ENCODE measurements at places on chromosomes 1 and 21.

GRCh38 chr1:76572229-76572628 lies 295.1 kb upstream of the ST6GALNAC5 start:
- DNase-seq = peak; percentile 82

GRCh38 chr1:229430761-229431283 lies 3.1 kb downstream of the ACTA1 start:
- DNase-seq = no peak

DNA sequence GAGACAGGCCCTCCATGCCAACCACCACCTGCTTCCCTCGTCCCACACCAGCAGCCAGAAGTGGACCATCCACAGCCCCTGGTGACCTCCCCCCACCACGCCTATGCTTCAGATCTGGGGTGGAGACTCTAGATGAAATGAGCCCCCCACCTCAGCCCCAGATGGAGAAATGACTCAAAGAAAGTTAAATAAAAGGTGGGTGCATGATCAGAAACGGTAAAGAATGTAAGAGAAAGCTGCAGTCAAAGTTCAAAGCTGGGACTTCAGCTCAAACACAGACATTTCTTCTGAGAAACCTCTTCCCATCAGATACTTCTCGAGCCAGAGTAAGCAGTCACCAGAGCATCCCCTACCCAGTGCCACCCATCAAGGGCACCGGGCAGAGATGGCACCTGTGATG lies 43.1 kb upstream of the HMGB4 start:
- no peak for DNase-seq

DNA sequence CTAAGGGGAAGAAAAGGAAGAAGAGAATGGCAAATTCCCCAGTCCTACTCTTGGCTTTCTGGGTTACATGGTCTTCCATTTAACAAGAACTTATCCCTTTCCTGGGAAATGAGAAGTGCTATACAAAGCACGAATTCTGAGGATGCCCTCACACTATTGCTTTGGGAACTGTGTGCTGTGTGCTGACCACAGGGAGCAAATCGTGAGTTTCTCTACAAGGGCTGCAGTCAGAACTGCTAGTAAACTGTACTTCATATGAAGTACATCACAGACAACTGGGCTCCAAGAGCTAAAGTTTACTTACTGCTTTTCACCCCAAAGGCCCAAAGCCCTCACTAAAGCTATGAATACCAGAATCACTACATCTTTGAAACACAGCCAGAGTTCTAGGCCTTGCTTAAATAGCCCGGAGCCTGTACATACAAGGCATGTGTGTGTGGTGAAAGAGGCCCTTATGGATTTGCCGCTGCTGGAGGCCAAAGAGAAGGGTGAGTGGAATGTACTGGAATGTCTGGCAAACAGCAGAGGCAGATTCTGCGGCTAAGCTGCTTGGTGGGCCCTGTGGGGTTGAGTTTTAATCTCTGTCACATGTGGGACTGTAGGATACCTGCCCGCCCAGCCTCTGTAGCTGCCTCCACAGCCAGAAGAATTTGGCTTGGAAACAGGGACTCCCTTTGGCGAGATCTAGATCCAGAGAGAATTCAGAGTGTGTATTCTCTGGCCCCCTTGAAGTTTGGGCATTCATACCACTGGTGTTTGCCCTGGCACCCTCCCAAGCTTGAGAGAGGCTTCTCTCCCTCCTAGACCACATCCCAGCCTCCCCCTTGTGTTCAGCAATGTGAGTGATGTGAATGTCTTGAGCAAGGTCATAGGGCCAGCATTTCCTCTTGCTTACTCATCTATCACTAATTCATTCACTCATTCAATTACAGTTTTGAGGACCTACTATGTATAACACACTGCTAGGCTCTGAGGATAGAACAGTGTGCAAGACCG lies 21.9 kb upstream of the TRIM67 start:
- no peak for DNase-seq

DNA sequence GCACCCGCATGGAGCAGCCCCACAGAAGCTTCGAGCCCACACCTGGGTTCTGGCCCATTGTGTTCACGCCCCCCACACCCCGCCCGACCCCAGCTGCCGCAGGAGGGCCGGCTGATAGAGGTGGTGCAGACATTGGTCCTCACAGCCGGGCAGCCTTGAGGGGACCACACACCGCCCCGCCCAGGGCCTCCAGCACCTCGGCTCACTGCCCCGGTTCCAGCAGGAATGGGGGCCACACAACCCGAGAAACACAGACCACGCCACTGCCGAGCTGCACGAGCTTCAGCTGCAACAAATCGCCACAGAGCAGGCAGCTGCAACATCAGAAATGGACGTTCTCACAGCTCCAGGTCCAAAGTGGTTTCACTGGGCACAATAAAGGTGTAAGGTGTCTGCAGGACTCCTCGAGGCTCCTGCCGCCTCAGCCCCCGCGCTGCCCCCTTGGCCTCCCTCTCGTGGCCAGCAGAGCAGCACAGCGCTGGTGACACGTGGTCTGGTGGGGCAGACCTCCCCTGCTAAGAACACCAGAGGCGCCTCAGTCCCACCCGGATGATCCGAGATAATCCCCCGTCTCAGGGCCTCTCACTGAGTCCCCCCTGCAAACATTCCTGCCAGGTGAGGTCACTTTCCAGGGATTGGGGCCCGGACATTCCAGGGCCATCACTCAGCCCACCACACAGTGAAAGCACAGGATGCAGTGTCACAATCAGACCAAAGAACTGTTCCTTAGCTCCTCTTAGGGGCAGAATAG lies 62.3 kb upstream of the ADARB1 start:
- no peak for DNase-seq

GRCh38 chr1:154497026-154497806 lies 4.8 kb upstream of the TDRD10 start:
- no peak for DNase-seq

DNA sequence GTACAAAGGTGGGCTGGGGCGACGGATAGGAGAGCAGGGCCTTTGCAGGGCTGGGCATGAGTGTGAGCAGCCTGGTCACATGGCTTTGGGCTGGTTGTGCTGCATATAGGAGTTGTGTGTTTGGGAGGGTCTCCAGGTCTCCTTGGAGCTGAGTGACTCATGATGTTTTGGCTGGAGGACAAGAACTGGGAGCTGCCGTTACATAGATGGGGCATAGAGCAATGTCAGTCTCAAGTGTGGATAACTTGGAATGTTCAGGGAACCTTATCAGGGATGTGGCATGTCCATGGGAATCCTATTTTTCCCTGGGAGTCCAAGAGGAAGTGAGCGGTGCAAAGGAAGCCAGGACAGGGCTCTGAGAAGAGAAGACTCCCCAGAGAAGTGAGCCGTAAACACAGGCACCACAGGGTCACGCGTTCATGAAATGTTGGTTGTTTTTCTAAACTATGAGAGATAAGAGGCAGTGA lies 136.4 kb upstream of the KCNE2 start:
- DNase-seq = no peak

DNA sequence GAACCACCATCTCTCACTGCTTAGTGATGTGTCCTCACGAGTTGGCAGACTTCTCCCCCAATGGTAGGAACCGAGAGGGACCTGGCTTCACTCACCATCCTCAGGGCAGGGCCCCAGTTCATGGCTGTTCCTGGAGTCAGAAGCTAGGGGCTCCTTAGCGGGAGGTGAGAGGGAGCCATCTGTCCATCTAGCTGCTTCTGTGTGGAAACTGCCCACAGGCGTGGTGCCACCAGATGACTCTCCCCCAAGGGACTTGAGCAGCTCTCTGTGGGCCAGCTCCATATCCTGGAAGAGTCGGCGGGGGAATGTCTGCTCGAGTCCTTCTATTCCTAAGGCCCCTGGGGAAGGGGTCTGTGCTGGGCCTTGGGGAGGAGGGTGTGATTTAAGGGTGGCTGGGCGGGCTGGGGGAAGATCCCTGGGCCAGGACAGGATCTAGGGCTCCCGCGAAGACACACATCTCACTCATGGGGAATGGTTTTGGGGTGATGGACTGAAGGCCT lies 16.3 kb downstream of the LRRC71 start:
- DNase-seq = no peak

GRCh38 chr21:41422546-41423304 lies 3.3 kb upstream of the MX1 start:
- no peak for DNase-seq

DNA sequence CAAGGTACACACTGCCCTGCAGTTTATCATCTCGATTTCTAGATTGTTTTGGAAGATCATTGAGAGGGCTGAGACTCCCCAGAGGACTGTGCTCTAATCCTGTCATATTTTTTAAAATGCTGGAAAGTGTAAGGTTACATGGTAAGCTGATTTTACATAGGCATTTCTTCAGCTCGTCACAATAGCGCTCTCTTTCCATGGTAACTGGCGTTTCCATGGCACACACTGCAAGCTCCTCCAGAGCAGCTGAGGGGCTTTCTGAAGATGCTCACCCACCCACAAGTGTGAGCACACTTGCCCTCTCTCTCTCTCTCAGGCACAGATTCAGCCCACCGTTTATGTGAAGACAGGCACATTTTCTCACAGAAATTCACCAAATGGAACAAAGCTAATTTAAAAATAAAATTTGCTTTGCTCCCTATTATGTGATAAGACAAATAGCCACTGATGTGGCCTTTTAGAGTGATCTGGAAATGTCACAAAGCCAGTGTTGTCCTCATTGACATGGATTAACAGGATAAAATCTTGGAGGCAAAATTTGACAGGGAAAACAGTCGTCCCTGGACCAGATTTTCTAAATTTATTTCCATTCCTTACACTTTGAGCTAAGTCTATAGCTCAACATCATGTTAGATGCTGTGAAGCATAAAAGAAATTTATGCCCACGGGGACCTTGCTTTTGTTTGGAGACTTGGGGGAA lies 421.5 kb downstream of the RWDD3 start:
- DNase-seq = no peak

- no peak for DNase-seq
Measured at GRCh38 chr1:84467298-84467697, 11.8 kb upstream of the RPF1 start.

DNA sequence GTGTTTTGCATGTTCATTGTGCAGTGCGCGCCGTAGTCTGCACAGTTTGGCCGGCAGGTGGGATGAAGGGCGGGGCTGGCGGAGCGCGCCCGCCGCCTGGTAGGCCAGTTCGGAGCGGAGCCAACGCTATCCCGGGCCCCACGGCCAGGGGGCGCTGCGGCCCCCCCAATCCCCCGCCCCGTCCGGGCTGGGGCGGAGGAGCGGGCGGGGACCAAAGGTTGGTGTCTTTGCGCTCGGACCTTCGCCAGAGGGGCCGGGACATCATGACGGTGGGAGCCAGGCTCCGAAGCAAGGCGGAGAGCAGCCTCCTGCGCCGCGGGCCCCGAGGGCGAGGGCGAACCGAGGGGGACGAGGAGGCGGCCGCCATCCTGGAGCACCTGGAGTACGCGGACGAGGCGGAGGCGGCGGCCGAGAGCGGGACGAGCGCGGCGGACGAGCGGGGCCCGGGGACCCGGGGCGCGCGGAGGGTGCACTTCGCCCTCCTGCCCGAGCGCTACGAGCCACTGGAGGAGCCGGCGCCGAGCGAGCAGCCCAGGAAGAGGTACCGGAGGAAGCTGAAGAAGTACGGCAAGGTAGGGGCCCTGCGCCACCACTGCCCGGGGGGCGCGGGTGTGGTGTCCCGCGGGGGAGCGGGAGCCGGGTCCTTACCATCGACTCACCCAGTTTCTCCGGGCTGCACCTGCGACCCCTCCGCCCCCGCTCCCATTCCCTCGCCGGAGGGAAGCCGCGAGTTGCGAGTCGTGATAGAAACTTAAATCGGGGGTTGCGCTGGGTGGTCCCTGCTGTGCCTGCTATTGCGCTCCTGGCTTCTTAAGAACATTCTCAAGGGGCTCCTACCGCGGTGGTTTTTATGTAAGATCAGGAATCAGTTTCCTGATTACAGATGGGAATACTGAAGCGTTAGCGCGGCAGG lies at the start of gene C1orf115:
Gene C1orf115, plus strand, starts transcription at position 224 of the 913 bp plus-strand sequence. Its CDS starts 40 bp downstream, at position 264.
- no peak for DNase-seq

DNA sequence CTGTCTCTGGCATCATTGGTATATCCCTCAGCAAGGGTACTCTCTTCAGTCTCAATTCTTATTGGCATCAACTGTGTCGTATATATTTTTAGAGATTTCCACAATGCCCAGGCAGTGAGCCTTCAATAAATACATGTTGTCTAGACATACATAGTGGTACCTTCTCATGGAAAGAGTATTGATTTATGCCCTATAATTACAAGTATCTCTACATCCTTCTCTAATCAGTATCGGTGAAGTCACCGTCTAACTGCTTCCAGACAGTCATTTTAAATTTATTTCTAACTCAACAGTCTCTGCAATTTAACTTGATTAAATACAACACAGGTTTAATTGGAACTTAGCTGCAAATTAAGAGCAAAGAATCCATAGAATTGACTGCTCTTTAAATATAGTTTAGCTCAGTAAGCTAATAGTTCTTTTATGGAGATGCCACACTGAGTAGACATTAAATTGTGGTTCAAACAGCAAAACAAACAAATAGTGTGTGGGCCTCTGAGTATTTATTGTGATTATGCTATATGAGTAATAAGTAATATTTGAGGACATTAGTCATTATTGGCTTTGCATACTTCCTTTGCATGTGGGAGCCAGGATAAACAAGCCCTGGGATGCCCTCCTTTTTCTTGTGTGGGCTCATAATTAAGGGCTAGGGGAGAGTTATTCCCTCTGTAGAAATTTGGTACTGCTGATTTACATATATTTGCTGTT lies 126.9 kb upstream of the DUSP10 start:
- DNase-seq = peak; percentile 61

DNA sequence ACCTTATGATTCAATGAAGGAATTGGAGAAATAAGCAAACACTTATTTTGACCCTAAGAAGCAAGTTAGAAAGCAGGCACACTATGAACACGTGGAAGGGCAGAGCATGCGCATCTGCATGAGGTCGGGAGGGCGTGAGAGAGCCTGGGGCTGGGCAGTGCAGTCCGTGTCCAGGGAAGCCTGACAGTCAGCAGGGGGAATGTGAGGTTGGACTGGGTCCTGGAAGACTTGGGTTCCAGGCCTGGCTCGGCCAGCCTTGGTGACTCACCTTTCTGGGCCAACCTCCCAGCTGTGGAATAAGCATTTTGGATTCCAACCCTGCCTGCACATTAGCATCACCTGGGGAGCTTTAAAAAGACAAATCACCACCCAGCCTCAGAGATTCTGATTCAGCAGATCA lies 26.6 kb upstream of the LMX1A start:
- no peak for DNase-seq

GRCh38 chr1:117658676-117659075 lies 52.8 kb downstream of the TENT5C start:
- DNase-seq = no peak

DNA sequence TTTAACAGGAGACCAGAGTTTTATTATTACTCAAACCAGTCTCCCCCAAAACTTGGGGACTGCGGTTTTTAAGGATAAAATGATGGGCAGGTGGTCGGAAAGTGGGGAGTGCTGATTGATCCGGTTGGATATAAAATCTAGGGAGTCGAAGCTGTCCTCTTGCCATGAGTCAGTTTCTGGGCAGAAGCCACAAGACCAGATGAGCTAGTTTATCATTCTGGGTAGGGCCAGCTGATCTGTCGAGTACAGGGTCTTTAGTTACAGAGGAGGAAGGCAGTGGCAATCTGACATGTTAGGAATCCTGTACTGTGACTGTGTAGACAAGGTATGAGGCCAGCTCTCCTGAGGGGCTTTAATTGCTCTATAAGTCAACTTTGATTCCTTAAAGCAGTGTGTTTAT lies 22.9 kb upstream of the FOXE3 start:
- DNase-seq = no peak
